ENCODE measurements at places on chromosomes 5 and 9.

GRCh38 chr9:125432715-125433385 lies 171.2 kb downstream of the GAPVD1 start:
- no peak for DNase-seq

- no peak for DNase-seq
Measured at GRCh38 chr5:110008131-110008530, 318.4 kb downstream of the MAN2A1 start.

DNA sequence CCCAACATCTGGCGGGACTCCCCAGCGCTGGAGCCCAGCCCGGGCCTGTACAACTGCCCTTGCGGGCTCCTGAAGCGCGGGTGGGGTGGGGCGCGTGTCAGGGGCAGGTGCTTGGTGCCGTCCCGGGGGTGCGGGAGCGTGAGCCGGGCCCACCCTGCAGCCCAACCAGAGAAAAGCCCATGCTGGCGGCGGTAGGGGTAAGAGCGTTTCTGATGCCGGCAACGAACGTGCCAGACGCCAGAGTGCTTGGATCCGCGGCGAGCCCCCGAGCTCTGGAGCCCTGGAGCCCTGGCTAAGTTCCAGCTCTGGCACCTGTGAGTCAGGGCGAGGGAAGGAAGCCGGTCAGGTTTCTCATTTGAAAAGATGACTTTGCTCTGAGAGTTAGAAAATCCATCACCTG lies 58.0 kb downstream of the ZNF510 start:
- DNase-seq = no peak

GRCh38 chr9:69395718-69396117 lies 70.7 kb downstream of the ENTREP1 start:
- no peak for DNase-seq

- DNase-seq = no peak
Measured at GRCh38 chr5:60636001-60636400, 64.0 kb downstream of the DEPDC1B start.

DNA sequence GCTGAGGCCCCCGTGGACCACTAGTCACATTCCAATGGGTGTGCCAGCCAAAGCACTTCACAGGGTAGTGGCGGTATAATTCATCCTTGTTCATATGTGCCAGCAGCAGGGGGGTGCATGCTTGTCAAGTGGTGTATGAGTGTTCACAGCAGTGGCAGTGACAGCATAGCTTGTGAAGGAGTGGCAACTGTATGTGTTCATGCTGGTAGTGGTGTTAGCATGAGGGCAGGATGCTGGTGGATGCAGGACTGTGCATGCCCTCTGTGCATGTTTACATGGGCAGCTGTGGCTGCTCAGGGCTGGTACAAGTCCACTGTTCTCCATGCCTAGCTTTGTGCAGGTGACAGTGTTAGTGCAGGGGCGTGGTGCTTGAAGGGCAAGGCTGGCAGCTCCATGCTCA lies 253.4 kb upstream of the DMAC1 start:
- DNase-seq = no peak

DNA sequence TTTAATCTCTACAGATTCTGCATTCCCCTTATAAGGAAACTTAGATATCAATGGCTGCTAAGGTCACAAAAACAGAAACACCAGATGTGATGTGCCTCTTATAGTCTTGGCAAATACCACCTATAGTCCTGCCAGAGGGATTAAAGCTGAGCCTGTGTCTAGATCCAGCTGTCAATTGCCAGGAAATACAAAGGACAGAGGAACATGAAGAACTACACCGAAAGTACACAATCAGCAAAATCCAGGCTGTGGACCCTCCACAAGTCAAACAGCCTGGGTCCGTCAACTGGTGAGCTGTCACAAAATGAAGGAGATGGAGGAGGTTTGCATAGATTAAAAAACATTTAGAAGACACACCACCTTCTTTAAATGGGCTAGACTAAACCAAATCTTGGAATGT lies 85.4 kb downstream of the KLF4 start:
- no peak for DNase-seq
